ENCODE measurements at places on chromosomes 4 and X.
A peak's percentile ranks its signal among the peaks of the same experiment; 100 is the strongest.

GRCh38 chr4:141642063-141642462 lies 5.7 kb downstream of the IL15 start:
- no peak for DNase-seq

GRCh38 chrX:39011454-39012221 lies 210.4 kb downstream of the MID1IP1 start:
- no peak for DNase-seq

DNA sequence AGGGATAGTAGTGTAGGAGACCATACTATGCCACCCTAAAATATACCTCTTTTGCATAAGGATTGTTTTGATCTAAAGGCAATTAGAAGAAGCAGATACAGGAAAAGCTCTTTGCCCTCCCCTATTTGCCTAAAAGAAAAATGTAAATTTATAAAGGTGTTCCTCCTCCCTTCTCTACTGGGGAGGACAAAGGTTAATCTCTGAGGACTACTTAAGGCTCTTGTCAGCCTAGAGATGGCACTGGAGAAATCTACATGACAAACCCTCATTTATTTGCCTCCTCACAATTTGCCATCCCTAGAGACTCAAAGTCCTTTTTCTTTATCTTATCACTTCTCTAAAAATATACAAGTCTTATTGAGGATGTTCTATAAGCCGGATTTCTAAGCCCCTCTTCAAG lies 1021.8 kb downstream of the STPG2 start:
- no peak for DNase-seq

DNA sequence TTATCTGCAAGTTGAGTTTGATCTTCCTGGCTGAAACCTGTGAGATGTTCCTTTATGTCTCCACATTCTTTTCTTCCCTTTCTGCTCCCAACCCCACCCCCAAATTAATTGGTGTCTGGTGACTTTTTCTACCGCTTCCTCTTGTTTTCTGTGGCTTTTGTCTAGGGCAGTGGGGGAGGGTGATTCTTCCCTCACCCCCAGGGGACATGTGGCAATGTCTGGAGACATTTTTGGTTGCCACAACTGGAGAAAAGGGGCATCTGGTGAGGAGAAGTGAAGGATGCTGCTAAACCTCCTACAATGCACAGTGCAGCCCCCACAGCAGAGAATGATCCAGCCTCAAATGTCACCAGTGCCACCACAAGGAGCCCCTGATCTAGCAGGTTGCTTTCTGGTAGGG lies 152.9 kb downstream of the NHS start:
- DNase-seq, result no peak

DNA sequence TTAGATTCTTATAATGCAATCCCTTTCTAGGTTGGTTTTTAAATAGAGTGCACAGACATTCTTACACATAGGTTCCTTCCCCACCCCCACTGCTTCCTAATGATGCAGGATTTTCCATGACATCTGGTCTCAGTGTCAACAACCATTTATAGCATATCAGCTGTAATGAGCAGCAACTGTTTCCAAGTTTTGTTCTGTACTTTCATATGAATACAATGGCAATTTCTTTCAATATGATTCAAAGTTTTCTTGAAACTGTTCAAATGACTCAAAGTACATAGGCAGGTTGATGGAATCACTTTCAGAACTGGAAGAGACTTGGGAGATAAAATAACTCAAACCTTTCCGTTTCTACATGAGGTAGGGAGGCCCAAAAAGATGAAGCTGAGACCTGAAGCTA lies 220.7 kb downstream of the CAMK2D start:
- no peak for DNase-seq

GRCh38 chr4:142614621-142615323 lies 231.3 kb downstream of the INPP4B start:
- no peak for DNase-seq

- no peak for DNase-seq
These were observed 3.1 kb downstream of the MAMLD1 start for GRCh38 chrX:150365990-150366911.

- no peak for DNase-seq
These were observed 24.3 kb downstream of the MAGEB17 start for GRCh38 chrX:16191605-16192004.

DNA sequence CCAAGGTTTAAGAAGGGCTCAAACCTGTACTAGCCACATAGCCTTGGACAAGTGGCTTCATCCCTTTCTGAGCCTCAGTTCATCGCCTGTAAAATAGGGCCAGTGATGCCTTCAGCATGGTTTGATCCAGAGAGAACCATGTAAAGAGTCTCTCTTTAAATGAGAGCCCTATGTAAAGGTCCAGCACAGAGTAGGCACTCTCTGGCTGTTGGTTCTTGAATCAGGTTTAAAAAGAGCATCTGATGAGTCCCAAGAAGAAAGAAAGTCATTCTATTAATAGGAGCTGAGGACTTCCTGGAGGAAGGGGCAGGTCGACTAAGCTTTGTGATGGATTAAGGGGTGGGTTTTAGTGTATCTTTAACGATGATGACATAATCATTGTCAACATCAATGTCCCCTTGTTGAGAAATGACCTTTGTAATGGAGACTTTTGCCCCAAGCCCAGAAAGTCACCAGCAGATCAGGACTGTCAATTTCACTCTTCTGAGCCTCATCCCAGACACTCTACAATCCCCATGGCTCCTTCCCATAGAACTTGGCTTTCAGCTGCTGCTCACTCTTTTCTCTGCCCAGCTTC lies 4.0 kb upstream of the SLC2A9 start:
- no peak for DNase-seq

- DNase-seq, result no peak
These were observed 240.5 kb downstream of the TENM3 start for GRCh38 chr4:182483685-182484084.

- peak; percentile 97 for DNase-seq
These were observed 88.7 kb downstream of the HNRNPD start for GRCh38 chr4:82284858-82285805.

GRCh38 chrX:141278306-141278705 lies 36.0 kb upstream of the SPANXC start:
- no peak for DNase-seq

- DNase-seq, result no peak
These were observed 34.4 kb downstream of the NEXMIF start for GRCh38 chrX:74890676-74891430.

- no peak for DNase-seq
These were observed 477 bp downstream of the SLC35A2 start for GRCh38 chrX:48910926-48911411.

GRCh38 chr4:88779431-88779830 lies 81.8 kb upstream of the NAP1L5 start:
- no peak for DNase-seq

DNA sequence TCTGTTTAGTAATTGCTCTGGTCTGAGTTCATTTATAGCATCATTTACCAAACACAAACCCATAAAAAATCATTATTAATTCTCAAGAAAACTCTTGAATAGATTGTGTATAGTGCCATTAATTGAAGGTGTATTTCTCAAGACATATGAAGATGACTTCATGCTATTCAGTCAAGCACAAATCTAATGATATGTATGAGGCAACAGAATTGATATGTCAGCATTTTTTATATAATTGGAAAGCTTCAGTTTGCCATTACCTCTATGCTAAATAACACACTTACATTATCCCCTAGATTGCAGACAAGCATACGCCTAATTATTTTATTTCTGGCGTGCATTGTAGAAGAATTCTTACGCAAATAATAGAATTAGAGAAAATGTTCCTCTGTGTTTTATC lies 461.8 kb downstream of the PDHA2 start:
- no peak for DNase-seq

- DNase-seq, result no peak
These were observed 161.1 kb upstream of the NDST4 start for GRCh38 chr4:115274545-115274944.

DNA sequence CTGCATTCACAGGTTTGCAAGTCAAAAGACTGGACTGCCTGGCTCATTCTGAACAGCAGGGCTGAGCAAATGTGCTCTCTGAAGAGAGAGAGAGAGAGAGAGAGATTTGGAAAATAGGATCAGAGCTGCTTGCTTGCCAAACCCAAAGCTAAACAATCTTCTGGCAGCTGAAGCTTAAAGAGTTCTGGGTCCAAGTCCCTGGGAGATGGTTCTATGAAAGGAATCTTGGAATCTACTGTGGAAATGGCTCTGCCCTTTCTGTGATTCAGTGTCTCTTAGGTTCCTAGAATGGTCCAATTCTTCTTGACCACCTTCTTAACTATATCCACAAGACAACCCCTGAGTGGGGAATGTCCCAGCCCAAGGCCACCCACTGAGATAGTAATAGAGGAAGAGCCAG lies 66.1 kb upstream of the EFNB1 start:
- DNase-seq, result no peak

DNA sequence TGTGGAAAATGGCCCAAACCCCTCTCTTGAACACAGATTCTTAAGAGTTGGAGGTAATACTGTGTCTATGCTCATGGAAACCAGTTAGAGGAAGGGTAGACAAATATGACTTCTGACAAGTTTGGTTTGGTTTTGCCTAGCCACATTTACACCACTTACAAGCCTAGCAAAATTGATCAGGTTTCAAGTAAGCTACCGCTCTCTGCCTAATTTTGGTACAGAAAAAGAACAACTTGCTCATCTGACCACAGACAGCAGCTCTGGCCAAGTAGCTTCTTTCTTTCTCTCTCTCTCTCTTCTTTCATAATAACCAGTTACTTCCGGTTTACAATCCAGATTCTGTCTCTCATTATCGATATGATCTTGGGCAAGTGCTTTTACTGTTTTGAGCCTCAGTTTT lies 260.0 kb downstream of the GLUD2 start:
- no peak for DNase-seq

GRCh38 chr4:119559044-119559647 lies 69.5 kb downstream of the PDE5A start:
- DNase-seq, result no peak

- no peak for DNase-seq
These were observed 27.9 kb upstream of the MSMO1 start for GRCh38 chr4:165299399-165300060.

GRCh38 chrX:149275836-149276235 lies 229.3 kb downstream of the IDS start:
- no peak for DNase-seq

DNA sequence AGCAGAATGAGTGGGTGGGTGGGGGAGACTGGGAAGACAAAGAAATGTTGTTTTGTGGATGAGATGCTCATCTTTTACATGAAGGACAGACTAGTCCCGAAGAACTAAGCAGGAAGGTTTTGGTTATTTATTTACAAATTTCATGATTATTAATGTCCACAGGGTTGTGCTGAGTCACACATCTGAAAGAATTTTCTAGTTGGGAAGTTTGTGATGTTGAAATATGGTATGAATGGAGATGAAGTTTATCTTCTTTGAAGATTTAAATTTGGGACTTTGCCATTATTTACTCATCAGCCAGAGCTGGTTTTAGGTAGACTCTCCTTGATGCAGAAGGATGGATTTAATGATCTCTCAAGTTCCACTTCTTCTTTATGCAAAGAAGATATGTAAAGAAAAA lies 75.5 kb downstream of the MOSPD2 start:
- DNase-seq, result no peak

Data from stimulated activated CD4-positive, alpha-beta T cell treated with anti-CD3 and anti-CD28 coated beads, Interleukin-15, amount 100 ng/mL, for 1 hour (primary cell).